Naive thymus-derived CD4-positive, alpha-beta T cell (primary cell): ENCODE measurements at places on chromosomes 3 and 15. TPM values are rescaled to one million over a fixed set of nuclear protein-coding genes. Genes with fewer than 3 reads are reported as not detected.

Gene SLC30A4
- 4.4 TPM for total RNA-seq

Gene EPHB3
- 0.29 TPM for total RNA-seq

Gene BFSP2
- not detected for total RNA-seq

DNA sequence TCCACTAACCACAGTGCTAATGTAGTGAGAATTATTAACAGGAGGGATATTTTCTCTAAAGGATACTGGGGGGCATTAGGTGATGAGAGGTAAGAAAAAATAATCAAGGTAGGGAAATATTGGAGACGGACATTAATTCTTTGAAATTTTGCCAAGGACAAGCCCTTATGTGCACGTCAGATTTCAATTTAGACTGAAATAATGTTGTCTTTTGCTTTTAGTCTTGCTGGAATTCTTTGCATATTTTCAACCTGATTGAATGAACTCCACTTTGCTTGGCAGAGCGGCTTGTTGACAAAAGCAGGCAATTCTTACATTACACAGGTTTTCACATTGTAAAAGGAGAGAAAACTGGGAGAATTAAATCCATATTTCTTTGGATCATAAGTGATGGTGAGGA lies 25.0 kb upstream of the C3orf52 start:
- H3K4me3 ChIP-seq, result no peak overlapping the region
- no peaks in the 10 kb centered on the region for H3K36me3 ChIP-seq
- H3K27ac ChIP-seq, result no peak overlapping the region
- H3K4me1 ChIP-seq, result no peaks in the 10 kb centered on the region
- DNase-seq, result no peak
- H3K27me3 ChIP-seq, result no peaks in the 10 kb centered on the region

- H3K27me3 ChIP-seq, result peaks cover 4% of the 10 kb centered on the region
- H3K4me1 ChIP-seq, result no peaks in the 10 kb centered on the region
- H3K27ac ChIP-seq, result no peak overlapping the region
- H3K4me3 ChIP-seq, result no peak overlapping the region
Observed at GRCh38 chr15:58038426-58039078, 27.0 kb downstream of the ALDH1A2 start.

DNA sequence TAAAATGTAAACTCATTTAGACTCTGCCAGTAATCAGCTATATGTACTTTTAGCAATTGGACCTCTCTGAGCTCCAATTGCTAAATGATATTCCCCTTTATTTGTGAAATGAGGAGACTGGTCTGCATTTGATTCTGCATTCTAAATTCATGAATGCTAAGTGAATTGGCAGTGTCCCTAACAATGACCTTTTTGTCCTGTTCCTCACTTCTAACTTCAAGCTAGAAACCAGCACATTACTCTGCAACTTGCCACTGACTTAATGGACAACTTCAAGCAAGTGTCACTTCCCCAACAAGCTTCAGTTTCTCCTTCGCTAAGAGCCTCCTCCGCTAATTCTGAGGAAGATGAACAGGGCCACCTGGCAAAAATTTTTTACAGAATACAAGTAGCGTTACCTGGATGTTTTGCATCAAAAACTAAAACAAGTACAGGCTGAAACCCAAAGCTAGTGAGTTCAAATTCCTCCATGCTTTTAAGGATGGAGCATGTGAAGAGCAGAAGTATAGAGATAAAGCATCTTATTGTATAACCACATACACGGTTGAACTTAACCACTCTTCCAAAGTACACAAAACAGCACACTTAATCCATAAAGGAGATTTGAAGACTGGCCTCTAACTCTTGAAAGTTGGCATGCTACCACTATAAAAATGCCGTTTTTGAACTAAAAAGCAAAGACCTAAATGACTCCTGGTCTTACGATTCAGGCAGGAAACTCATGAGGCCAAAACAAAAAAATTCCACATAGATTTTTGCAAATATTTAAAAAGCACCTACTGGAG lies 207.6 kb downstream of the MAGI1 start:
- DNase-seq, result no peak
- no peaks in the 10 kb centered on the region for H3K36me3 ChIP-seq
- no peak overlapping the region for H3K4me3 ChIP-seq
- no peaks in the 10 kb centered on the region for H3K4me1 ChIP-seq

DNA sequence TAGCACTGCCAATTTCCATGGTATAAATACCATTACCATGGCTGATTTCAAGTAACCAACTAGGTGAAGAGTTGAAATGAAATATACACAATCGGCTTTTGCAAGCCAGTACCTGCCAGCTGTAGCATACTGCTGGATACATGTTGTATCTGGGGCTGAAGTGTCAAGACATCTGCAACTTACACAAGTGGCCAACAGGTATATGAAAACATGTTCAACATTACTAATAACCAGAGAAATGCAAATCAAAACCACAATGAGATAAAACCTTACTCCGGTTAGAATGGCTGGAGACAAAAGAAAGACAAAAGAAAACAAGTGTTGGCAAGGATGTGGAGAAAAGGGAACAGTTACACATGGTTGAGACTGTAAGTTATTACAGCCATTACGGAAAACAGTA lies 11.6 kb downstream of the ATOSA start:
- no peaks in the 10 kb centered on the region for H3K27me3 ChIP-seq
- peaks cover 30% of the 10 kb centered on the region for H3K36me3 ChIP-seq
- H3K4me3 ChIP-seq, result no peak overlapping the region
- DNase-seq, result no peak
- H3K27ac ChIP-seq, result no peak overlapping the region

DNA sequence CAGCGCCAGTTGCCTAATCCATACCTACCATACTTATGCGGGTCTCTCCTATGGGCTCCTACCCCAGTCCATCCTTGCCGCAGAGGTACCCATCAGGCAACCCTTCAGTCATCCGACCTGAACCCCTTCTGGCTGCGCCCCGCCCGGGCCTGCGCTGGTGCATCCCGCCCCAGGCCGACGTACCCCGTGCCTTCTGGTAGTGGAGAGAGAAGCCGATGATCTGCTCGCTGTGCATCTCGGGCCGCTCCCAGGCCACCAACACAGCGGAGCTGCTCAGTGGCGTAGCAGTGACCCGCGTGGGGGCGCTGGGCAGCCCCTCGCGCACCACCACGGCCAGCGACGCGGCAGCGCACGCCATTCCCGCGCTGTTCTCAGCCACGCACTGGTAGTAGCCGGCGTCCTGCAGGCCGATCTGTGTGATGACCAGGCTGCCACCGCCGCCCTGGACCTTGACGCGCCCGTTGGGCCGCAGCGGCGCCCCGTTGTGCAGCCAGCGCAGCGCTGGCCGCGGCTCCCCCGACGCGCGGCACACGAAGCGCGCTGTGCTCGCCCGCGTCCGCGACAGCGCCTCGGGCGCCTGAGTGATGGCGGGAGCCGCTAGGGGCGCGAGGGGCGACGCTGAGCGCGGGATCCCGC lies 17.9 kb upstream of the IGDCC3 start:
- no peaks in the 10 kb centered on the region for H3K36me3 ChIP-seq
- no peak overlapping the region for H3K4me3 ChIP-seq
- H3K27ac ChIP-seq, result no peak overlapping the region
- DNase-seq, result no peak

GRCh38 chr3:97815149-97815917 lies 6.5 kb upstream of the CRYBG3 start:
- H3K4me3 ChIP-seq, result no peak overlapping the region
- no peaks in the 10 kb centered on the region for H3K36me3 ChIP-seq
- H3K4me1 ChIP-seq, result no peaks in the 10 kb centered on the region
- H3K27ac ChIP-seq, result no peak overlapping the region
- no peak for DNase-seq

DNA sequence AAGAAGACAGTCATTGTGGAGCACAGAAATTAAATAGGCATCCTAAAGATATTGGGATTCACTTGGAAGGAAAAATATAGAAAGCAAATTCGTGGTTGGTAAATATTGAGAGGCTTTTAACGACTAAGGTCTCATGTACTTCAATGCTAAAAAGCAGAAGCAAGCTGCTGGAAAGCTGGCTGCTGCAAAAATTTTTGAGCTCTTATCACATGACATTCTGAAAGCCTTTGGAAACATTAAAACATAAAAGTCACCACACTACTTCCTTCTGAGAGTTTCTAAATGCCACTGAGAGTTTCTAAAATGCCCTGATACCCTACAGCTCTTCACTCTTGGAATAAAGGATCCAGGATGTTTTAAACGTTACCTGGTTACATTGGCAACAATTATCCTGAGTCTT lies 39.0 kb upstream of the CBLB start:
- H3K4me3 ChIP-seq, result no peak overlapping the region
- no peaks in the 10 kb centered on the region for H3K36me3 ChIP-seq
- no peak for DNase-seq
- H3K27me3 ChIP-seq, result no peaks in the 10 kb centered on the region

GRCh38 chr3:140704733-140705132 lies 26.9 kb downstream of the TRIM42 start:
- no peaks in the 10 kb centered on the region for H3K4me1 ChIP-seq
- DNase-seq, result no peak
- no peaks in the 10 kb centered on the region for H3K27me3 ChIP-seq
- no peaks in the 10 kb centered on the region for H3K36me3 ChIP-seq
- no peak overlapping the region for H3K27ac ChIP-seq

DNA sequence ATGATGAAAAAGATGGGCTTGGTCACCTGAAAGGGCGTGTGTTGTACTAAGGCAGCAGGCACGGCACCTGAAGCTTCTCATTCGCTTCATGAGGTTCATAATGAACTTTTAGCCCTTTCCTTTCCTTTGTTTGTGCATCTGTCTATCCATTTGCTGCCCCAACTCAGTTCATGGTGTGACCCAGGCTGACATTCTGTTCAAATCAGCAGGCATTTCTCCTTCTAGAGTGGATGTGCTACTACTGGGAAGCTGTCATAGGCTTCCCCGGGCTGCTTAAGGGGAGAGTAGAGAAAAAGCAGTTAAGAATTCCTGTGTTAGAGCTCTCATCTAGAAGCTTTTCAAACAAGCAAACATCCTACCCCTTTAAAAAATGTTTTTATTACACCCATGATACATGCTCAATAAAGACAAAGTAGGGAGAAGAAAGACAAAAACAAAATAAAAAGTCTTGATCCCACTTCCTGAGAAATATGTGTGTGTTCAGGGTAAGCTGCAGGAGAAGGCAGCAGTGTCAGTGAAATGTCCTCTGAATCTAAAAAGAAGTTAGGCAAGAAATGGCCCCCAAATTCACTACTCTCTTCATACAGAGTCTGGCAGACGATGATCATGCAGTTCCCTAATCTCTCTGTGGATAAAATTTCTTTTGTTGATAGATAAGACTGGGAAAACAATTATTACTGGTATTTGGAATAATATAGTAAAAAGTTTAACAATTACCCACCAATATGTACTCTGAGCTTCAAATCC lies 136.9 kb upstream of the PFN2 start:
- no peak overlapping the region for H3K27ac ChIP-seq
- no peaks in the 10 kb centered on the region for H3K27me3 ChIP-seq
- no peak overlapping the region for H3K4me3 ChIP-seq
- no peaks in the 10 kb centered on the region for H3K4me1 ChIP-seq
- no peak for DNase-seq
- no peaks in the 10 kb centered on the region for H3K36me3 ChIP-seq

- H3K27me3 ChIP-seq, result no peaks in the 10 kb centered on the region
- H3K4me3 ChIP-seq, result no peak overlapping the region
Observed at GRCh38 chr3:106848099-106848498, 529.1 kb upstream of the CCDC54 start.

DNA sequence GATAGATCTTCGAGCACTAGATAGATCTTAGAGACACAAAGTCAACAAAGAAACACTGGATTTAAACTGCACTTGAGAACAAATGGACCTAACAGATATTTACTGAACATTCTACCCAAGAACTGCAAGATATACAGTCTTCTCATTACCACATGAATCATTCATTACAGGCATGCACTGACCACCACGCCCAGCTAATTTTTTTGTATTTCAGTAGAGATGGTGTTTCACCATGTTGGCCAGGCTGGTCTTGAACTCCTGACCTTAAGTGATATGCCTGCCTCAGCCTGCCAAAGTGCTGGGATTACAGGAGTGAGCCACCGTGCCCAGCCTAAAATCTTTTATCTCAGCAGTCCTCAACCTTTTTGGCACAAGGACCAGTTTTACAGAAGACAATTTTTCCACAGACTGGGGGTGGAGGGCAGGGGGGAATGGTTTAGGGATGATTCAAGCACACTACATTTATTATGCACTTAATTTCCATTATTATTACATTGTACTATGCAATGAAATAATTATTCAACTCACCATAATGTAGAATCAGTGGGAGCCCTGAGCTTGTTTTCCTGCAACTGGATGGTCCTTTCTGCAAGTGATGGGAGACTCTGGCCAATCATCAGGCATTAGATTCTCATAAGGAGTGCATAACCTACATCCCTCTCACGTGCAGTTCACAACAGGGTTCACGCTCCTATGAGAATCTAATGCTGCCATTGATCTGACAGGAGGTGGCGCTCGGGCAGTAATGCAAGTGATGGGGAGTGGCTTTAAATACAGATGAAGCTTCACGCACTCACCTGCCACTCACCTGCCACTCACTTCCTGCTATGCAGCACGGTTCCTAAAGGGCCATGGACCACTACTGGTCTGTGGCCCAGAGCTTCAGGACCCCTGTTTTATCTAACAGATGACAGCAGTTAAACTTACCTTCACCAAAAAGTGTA lies 21.7 kb downstream of the CSNK1G1 start:
- no peak overlapping the region for H3K4me3 ChIP-seq
- peaks cover 14% of the 10 kb centered on the region for H3K4me1 ChIP-seq
- H3K27me3 ChIP-seq, result no peaks in the 10 kb centered on the region
- DNase-seq, result peak; percentile 34

DNA sequence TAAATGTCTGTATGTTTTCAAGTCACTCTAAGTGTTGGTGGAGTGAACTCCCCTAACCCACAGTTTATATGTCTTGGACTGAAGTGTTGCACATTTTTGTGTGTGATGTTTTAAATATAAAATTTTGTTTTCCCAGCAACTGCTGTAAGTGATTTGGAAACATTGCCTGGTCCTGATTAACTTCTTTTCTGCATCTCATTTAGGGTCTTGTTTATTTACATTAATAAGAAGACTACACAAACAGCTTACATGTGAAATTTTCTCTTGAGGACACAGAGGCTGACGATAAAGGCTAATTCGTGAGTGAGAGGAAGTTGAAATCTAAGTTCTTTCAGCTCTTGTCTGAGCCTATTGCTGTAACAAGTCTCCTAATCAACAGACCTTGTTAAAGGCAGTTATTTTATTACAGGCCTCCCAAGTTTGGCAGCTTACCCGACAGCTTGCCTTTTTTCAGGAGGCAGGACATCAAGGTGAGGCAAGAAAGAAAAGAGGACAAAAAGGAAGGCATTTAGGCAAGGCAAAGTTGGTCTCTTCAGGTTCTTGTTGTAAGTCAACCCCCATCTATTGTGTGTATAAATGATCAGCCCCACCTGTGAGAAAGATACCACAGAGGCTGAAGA lies 177.7 kb upstream of the NR2E3 start:
- H3K27me3 ChIP-seq, result no peaks in the 10 kb centered on the region
- H3K4me3 ChIP-seq, result no peak overlapping the region
- no peak for DNase-seq
- no peaks in the 10 kb centered on the region for H3K36me3 ChIP-seq
- no peak overlapping the region for H3K27ac ChIP-seq

DNA sequence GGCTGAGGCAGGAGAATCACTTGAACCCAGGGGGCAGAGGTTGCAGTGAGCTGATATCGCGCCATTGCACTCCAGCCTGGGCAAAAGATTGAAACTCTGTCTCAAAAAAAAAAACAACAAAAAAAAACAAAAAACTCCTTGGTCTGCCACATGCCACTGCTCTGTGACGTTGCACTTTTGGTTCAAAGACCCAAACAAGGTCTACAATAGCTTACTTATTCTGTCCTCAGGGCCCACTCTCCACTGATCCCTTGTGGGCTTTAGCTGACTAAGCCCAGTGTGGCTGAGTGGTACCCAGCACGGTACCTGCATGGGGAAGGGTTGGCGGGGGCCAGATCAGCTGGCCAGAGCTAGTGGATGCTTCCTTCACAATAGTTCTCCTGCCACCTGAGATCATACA lies 1.8 kb downstream of the MON1A start:
- no peak overlapping the region for H3K27ac ChIP-seq
- H3K4me1 ChIP-seq, result peaks cover 13% of the 10 kb centered on the region
- no peaks in the 10 kb centered on the region for H3K27me3 ChIP-seq
- H3K36me3 ChIP-seq, result peaks cover 11% of the 10 kb centered on the region
- no peak for DNase-seq
